NCI-H524 (cell line): ENCODE measurements at places on chromosomes 6 and 20.

DNA sequence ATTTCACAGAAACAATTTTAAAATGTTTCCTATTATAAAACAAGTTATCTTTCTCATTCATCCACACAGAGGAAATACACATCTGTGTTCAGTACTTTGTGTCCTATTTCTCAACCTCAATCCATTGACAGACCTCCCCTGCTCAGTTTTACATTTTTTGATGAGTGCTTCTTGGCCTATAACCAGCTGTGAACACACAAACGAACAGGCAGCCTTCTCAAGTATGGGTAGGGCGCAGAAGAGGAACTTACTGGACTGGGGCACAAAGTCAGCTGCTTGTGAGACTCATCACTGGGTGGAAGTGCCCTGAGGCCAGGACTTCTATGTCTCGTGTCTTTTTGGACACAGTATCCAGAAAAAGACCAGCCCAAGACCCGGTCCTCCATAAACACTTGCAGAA lies 2.8 kb downstream of the RPS6KA2 start:
- no peak for DNase-seq

DNA sequence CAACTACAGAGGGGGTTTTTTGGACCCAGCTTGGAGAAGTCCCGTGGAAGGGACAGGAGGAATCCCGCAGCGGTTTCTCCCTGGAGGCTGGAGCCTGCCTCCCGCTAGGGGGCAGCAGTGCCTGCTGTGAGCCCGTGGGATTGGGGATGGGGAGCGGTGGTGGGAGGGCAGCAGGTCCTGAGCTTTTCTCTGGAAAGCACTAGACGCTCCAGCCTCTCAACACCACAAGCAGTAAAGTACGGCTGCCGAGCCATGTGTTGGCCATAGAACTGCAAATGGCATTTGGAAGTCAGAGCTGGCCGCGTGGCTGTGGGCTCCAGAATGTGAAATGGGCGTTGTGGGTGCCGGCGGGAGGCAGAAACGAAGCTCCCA lies 47.8 kb downstream of the GMPR start:
- peak; percentile 67 for DNase-seq

- DNase-seq: no peak
Observed at GRCh38 chr20:49468412-49468811, 14.1 kb downstream of the KCNB1 start.

GRCh38 chr6:2378046-2378657 lies 132.7 kb upstream of the GMDS start:
- DNase-seq: no peak

DNA sequence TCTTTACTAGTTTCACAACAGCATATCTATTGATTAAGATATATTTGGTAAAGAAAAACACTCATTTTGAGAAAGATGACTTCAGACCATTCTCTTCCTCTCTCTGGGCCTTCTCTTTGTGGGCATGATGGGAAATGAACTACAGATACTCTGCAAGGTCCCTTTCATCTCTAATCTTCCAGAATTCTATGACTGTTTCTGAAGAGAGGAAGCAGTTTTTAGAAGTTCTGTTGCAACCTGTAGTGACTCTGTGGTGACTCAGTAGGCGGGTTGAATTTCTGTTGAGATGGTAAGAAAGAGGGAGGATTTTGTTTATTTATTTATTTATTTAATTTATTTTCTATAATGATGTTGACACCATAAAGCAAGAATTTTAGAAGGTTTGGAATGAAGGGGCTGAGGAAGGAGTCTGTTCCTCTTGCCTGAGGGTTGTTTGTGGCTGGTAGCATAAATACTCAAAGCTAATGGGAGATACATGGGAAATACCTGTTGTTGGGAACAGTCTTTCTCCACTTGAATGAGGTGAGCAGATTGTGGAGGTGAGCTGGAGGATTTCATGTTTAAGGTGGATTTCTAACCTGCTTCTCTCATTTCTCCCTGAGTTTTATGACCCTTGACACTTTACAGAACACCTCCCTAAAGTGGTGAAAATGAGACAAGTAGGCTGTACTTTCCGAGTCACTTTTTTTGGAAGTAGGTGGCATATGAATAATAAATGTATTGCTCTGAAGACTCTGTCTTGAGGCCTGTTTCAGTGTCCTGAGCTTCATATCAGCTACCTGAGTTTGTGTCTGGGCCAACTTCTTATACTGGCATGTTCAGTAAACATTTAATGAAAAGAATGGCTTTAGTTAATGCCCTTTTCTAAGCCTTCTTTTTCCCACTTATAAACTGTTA lies 15.0 kb downstream of the ACSS2 start:
- no peak for DNase-seq
